Spinal cord (tissue), 10 donors: ENCODE measurements at places on chromosomes 5 and 9. TPM values are rescaled to one million over a fixed set of nuclear protein-coding genes. Genes with fewer than 3 reads are reported as not detected.

DNA sequence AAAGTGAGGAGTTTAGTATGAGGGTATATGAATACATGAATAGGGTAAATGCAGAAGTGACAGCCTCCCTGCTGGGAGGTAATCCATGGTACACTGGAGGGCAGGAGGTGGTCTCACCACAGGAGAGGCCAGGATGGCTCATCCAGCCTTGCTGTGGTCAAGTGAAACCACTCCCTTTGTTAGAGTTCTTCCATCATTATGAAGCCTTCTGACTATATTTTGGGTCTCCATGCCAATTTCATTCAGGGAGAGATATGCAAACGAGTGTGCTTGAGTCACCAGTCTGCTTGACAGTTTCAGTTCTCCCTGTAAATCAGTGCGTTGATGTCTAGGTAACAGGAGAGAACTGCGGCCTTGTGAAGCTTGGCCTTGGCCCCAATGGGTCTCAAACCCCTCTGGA lies 16.4 kb downstream of the PPP3R2 start:
- no peak for DNase-seq

DNA sequence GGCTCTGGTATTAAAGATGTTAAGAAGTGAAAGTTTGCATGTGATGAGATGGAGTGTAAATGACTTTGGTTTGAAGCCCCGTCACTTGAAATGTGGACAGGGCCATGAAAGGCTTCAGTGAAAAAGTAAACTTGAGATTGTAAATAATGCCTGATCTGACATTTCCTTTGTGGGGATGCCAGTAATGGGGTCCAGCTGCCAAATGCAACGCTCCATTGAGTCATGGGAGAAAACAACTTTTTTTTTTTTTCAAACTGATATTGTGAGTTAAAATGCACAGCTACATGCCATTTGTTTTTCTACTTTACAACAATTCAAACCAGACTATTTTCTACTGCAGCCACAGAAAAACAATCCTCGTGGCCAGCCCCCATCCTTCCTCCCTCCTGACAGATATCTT lies 327.0 kb upstream of the TNC start:
- DNase-seq: peak; percentile 32

GOLGA2 gene
- total RNA-seq: 70.6 TPM

ATP6V0E1 gene
- 198 TPM for total RNA-seq

LRRC70 gene
- 8.4 TPM for total RNA-seq

DNA sequence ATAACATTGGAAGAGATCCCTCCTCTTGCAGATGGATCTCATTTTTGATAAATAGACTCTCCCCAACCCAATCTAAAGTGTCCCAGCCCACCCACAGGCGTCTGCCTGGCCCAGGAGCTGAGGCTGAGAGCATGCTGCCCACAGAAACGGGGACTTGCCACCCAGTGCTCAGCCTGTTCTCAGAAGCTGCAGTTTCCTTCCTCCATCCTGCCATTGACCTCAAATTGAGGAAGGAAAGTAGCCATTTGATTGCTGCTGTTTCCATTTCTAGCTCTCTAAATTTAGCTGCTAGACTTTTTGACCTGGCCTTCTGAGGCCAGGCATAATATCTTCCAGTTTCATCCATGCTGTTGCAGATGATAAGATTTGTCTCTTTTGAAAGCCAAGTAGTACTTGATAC lies 31.1 kb upstream of the FRMD3 start:
- DNase-seq: no peak

DNA sequence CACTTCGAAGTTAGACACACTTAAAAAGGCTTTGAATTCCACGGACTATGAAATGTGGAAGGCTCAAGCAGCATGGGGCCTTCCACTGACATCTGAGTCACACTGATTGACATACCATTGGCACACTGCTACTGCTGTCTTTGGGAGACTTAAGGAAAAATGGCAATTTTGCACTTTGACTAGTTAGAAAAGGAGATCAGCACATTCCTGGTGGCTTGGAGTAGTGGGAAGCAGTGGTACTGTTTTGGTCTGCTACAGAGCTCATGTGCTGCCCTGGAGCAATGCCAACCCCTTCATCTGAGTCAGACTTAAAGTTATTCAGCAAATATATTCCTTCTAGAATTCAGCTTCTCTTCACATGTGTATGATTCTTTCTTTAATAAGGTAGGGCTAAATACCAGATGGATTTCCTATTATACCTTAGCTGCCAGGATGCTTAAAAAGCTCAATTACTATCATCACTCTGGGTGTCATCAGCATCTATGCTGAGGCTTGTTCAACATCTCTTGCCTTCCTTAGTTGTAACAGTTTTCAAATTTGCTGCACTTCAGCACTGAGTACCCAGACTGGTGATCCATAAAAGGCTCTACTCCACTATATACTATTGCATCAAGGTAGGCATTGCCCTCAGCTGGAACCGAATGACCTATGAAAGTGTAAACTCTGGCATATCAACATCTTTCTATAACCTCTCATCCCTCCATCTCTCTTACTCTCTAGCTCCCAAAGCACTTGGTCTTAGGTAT lies 42.3 kb upstream of the MOCS2 start:
- no peak for DNase-seq

GRXCR2 gene
- total RNA-seq: not detected

- no peak for DNase-seq
Measured at GRCh38 chr5:102794677-102795331, 39.7 kb downstream of the PAM start.

CDHR2 gene
- total RNA-seq: 0.55 TPM

MARVELD2 gene
- total RNA-seq: 2.4 TPM

GRCh38 chr5:50606179-50606578 lies 60.3 kb upstream of the PARP8 start:
- no peak for DNase-seq

DCANP1 gene
- total RNA-seq: 0.10 TPM

DNA sequence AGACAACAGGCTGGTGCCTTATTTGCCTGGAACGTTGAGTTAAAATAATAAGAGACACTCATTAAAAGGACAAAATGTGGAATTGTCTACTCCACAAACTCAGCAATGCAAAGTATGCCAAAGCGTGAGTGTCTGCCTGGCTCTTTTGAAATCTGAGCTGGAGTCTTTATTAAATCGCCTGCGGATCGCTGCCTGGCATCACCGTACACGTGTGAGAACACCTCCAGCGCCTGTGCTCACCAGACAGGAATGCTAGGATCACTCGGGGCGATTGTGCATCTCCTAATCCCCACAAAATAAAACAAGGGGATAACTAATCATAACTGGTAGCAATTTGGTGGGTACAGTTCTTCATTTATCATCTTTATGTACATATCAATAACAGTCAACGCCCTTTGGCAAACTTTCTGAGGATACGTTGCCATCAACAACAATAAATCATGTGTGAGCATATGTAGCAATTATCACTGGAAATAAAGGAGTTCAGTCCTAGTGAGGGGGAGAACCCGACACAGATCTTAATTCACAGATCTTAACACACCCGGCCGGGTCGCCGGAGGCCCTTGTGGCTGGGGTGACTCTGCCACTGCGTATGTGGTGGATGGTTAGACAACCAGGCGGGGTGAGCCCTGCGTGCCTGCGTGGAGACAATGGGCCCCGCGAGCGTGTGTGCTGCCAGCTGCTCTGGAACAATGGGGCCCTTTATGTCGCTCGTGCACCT lies 284.9 kb upstream of the IRX1 start:
- peak; percentile 52 for DNase-seq

GRCh38 chr5:78065663-78066062 lies 228.8 kb downstream of the AP3B1 start:
- no peak for DNase-seq

DMRTA1 gene
- 1.1 TPM for total RNA-seq

DNA sequence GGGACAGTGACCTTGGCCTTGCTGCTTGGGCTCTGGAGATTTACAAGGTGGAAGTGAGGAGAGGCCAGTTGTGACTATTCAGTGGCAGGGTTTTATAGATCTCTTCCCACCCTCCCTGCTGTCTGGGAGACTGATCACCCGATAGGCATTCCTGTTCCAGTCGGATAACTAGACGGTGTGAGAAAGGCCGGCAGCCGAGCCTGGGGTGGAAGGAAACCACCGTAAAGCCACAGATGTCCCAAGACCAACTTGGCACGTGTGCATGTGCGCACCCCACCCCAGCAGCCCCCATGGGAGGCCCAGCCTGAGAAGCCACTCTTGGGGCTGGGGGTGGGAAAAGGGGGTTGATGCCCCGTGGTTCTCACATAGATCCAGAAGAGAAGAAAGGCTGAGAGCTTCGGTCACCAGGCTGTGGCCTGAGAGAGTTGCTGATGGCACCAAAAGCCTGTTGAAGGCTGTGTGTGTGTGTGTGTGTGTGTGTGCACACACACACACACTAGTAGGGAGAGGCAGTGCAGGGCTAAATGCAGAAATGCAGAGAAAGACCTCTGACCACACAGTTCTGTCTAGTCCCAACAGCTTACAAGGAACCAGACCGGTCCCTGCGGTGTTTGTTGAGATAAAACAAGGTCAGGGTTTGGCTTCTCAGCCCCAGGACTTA lies 225.8 kb downstream of the FANCC start:
- DNase-seq: no peak

GRCh38 chr5:61332851-61333320 lies 828 bp downstream of the ZSWIM6 start:
- peak; percentile 57 for DNase-seq

PTBP3 gene
- 42.7 TPM for total RNA-seq

CCL19 gene
- not detected for total RNA-seq

DNA sequence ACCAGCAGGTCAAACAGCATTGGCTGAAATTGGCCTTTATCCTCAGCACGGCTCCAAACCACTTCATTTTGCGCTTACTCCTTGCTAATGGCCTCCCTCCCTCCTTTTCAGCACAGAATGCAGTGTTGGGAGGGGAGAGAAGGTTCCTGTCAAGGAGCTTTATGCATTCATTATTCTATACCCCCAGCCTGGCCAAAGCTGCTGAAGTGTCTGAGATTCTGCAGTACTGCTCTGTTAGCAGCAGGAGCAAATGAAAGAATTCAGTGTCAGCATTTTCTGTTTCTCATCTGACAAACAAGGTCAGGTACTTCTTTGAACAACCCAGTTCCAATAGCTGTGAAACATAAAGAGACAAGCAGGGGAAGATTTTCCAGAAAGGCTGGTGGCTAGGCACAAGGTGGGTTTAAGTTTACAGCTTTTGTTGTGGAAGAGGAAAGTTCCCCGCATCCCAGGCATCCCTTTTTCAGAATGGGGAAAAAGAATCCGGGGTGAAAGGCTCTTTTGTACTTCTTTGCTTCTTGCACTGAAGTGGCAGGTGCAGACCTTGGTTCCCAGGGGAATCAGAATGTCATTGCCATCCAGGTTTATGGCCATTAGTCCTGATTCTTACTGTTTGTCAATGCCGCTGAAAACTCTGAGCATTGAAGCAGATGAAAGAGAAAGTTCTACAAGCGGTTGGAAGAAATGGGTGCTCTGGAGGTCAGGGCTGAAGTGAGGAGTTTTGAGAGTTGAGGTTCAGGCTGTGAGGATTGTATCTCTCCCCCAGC lies 109.3 kb upstream of the APC start:
- DNase-seq: peak; percentile 91

BTNL8 gene
- 0.11 TPM for total RNA-seq
